ENCODE measurements at places on chromosomes 1 and 21.

- DNase-seq = no peak
These were observed 936.7 kb upstream of the TMPRSS15 start for GRCh38 chr21:19340303-19340702.

GRCh38 chr1:229803626-229804217 is 177.7 kb downstream of the URB2 start:
- DNase-seq = no peak

- peak; percentile 62 for DNase-seq
These were observed 773 bp downstream of the CNST start for GRCh38 chr1:246566813-246567645.

DNA sequence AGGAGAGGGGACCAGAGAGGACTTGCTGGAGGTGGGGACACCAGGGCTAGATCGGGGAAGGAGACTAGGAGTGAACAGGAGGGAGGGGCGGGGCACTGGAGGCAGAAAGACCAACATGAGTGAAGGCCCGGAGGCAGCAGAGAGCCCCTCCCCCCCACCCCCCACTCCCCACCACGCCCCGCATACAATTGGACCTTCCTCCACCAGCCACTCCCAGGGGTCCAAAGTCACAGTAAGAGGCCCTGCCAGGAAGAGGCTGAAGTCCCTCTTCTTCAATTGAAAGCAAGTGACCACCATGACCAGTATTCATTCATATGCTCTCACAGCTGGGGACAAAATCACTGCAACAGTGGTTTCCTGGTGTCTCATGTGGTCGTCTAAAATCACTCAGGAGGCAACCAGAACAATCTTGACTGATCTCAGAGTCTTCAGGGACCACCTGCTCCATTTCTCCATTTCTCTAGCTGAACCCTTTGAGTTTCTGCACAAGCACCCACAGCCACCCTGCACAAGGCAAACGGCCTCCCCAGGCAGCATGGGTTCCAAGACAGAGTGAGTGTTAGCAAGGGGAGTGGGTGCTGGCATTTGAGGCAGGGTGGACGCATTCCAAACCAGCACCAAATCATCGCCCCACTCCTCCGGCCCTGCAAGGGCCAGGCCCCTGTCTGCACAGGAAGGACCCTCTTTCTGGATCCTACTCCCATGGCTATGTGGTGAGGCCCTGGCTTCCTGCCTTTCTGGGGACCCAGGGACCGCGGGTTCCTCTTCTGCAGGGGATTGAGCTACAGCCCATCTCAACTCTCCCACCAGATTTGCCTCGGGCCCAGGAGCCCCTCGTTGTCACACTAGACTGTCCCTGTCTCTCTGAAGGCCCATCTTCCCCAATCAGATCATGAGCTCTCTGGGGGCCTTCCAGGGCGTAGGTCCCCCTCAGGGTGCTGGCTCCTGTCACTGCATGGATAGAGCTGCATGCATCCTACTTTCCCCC is 17.0 kb downstream of the LAPTM5 start:
- no peak for DNase-seq

DNA sequence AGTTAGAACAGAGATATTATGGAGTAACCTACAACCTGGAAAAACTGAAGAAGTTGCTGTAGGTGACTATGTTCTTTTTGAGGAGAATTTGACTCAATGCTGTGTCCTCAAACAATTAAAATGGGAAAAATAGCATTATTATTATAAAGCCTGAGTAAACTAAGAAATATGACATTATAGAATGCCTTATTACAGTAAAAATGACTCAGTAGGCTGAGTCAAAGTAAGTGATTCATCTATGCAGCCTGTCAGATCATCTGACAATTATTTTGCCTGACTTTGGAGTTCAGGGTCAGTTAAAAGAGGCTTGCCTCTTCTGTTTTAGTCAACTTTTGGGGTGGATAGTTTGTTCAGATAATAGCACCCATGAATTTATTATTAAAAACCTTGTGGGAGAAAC is 150.8 kb upstream of the PTGFR start:
- no peak for DNase-seq

DNA sequence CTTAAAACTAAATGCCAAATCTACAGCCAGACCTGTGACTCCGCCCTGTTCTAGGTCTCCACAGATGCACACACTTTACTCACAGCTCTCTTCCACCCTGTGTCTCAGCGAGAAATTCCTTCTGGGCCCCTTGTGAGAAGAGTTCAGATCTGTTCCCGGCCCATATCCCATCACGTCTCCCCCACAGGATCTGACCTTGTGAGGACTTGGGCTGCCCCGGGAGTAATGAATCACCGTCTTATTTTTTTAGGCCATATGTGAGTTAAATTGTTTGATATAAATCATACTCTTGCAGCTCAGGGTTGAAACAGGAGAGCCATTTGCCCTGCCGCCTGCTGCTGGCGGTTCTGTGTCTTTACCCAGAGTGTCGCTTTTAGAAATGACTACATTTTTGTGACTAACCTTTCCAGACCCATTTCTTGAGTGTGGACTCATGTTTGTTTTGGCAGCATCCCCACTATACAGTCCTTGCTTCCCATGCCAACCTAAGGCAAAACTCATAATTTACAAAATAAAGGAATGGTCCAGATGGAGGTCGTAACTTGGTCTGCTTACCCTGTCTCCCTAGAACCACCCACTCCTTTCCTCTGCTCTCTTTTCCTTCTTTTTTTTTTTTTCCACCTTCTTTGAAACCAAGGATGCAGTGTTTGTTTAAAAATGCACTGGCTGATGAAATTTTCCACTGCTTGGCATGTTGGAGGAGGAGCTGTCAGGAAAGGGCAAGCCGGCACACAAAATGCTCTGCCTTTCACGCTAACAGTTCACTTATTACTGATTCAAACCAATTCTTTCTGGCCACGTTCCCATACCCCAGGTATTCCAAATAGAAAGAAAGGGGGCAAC is 98.0 kb upstream of the C1orf105 start:
- DNase-seq = peak; percentile 34

- DNase-seq = no peak
These were observed 320 bp downstream of the C1orf174 start for GRCh38 chr1:3899754-3900149.

- no peak for DNase-seq
These were observed 52.7 kb upstream of the COA6 start for GRCh38 chr1:234320549-234320948.

DNA sequence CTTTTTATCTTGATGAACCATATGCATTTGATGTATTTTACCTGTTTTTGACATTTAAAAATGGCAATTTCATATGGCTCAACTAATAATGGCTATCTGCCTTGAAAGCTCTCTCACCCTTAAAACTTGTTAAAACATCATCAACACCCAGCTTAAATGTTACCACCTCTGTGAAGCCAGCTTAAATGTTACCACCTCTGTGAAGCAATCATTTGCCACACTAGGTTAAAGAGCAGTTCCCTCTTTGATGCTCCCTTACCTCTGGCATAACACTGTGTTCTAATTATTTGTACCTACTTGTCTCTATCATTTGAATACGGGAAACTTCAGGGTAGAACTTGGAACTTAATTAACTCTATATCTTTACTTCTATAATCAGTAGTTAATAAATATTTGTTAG is 182.0 kb downstream of the LHX8 start:
- peak; percentile 69 for DNase-seq

DNA sequence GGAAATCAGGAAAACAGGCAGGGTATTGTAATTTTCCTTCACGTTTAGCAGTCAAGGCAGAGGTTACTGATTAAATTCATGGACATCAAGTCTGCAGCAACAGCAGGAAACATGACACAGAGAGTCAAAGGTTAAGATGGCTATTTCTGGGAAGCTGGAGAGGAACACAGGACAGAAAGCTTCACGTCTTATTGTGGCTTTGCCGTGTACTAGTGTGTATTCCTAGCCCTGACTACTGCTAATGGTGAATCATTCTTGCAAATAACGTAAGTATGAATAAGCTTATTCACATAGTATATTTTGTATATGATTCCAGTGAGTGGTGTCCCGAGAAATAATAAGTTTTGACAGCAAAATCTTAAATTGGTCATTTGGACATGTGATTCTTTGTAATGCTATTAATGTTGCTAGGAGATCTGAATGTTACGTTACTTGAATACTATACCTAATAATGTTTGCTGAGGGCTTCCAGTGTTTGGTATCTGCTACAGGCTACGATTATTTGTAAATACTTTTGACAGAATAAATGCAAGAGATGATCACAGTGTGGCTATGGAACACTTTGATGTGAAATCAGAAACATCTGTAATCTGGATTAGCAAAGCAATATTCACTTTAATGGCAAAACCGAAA is 77.4 kb downstream of the DISP1 start:
- DNase-seq = no peak

GRCh38 chr1:184223216-184223615 is 163.6 kb upstream of the C1orf21 start:
- peak; percentile 41 for DNase-seq

GRCh38 chr1:145689922-145690321 is 17.2 kb downstream of the PDZK1 start:
- DNase-seq = no peak

GRCh38 chr21:18060402-18060801 is 184.2 kb upstream of the CHODL start:
- no peak for DNase-seq

DNA sequence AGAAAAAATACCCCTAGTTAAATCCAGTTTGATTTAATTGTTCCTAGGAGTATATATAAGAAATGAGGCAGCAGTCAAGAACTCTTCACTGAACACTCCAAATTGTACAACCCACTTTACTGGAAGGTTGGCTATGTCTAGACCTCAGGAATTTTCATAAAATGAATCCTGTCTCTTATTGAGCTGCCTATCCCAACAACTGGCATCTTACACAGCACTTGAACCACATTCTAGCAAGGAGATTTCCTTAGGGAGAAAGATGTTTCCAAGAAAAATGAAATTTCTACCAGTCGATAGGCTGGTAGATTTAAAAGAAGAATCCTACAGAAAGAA is 16.3 kb downstream of the RNF19B start:
- no peak for DNase-seq

DNA sequence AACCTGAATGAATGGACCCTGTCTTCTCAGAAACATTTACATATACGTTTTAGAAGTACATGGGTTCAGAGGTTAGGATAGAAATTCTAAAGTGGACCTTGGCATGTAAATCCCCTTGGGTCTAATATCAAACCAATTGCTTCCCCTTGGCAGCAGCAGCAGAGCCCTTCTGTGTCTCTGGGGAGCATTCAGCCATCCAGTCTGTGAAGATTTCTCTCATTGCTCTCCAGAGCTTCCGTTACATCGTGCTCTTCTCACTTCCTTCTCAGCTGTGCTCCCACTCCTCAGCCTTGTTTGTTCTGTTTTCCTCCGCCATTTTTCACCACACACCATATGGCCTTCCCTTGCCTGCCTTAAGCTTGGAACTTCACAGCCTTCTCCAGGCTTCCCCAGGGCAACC is 61.5 kb upstream of the ATP1B1 start:
- no peak for DNase-seq

DNA sequence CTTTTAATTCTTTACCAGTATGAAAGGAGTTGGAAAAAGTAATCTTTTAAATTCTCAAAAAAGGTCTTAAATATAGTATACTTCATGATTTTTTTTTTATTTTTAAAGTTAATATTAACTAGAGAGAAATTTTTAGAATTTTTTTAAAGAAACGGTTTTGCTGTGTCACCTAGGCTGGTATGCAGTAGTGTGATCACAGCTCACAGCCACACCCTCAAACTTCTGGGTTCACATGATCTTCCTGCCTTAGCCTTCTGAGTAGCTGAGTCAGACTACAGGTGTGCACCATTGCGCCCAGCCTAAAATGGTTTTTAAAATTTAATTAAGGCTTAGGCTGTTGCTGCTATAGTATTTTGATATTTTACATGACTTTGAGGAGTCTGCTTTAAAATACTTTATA is 52.4 kb downstream of the TLCD4 start:
- DNase-seq = peak; percentile 63

All from mesendoderm (in vitro differentiated cells).